ENCODE measurements at places on chromosomes 12 and 14.

DNA sequence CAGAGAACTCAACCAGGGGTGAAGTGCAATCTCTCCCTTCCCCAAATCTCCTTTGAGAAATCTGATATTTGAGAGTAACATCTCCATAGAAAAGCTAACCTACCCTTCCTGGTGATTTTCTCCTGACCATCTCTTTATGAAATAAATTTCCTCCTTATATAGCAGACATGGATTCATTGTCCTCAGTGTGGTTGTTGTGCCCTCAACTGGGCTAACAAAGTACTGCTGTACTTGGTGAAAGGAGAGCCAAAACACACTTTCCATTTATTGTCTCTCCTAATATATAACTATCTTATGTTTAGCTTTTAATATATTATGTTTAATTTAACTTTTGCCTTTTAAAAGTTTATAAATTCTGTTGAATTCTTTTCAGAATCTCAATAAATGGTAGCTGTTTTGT is 65.1 kb upstream of the SLCO1B1 start:
- DNase-seq = no peak

DNA sequence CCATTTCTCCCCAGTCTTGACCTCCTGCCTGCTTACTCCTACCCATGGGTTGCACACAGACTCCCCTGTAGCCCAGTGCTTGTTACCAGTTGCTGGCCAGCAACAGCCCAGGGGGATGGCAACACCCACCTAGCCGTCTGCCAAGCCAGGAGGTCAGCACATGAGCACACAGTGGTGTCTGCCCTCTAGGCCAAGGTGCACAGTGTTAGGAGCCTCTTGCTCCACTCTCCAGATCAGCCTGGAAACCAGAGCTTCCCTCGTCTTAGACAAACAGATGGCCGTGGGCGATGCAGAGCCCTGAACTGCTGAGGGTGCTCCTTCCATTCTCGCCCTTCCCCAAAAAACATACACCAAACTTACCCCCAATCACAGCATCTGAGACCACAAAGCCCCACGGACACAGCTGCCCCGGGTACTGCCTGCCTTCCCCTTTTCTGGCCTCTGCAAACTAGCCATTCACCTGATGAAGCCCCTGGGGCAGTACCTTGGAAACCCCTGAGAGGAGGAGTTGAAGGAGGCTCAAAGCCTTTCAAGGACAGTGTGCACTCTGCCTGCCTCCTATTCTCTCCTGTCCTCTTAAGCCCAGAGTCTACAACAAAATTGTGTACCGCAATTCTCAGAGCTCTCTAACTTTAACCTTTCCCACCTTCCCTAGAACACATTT is 1.0 kb upstream of the GPD1 start:
- DNase-seq = no peak

GRCh38 chr12:121096199-121096798 is 36.4 kb upstream of the P2RX7 start:
- DNase-seq = no peak

DNA sequence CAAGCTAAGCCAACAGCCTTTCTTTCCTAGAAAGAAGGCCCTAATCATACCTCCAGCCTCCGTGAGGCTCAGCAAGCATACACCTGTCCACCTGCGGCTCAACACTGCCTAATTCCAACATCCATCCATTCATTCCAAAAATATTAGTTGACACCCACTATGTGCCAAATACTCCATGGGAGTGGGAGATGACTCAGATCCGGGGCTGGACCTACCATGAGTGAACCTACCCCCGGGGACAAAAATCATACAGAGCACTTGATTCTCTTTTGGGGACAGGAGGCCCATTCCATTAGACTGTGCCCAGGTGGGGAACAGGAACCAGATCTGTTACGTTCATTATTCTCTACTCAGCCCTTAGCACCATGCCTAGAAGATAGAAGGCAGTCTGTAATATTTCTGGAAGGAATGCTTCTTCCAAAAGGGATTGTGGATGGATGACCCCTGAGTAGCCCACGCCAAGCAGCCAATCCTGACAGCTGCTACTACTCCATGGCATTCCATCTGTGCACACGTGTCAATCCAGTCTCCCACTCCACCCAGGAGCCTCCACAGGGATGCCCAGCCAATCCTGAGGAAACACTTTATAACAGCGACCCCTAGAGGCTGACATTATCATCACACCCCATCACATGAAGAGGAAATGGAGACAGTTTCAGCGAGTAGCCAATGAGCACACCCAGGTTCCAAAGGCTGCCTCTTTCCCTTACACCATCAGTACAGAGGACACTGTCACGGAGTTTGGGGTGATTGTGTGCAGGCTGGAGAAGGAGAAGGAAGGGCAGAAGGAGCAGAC is 170.7 kb downstream of the ESRRB start:
- no peak for DNase-seq

GRCh38 chr12:106345746-106346145 is 11.8 kb upstream of the POLR3B start:
- no peak for DNase-seq

- no peak for DNase-seq
Measured at GRCh38 chr14:53054457-53054856, 98.7 kb downstream of the DDHD1 start.

DNA sequence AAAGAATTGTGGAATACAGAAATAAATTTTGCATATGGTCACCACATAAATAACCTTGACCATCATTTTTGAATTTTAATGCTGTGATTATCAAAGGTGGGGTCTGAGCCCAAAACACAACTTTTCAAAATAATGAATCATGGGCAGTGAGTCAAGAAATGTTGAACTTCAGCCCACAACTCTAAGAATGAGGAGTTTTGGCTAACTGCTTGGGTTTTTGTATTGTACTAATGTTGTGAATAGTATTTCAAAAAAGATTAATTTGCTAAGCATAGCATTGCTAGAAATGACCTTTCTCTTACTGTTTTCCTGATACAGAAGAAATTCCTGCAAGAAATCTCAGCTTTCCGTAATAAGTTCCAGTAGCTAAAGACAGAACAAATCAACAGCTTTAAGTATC is 24.4 kb upstream of the YARS2 start:
- no peak for DNase-seq
